ENCODE measurements at places on chromosomes 16 and 17.

DNA sequence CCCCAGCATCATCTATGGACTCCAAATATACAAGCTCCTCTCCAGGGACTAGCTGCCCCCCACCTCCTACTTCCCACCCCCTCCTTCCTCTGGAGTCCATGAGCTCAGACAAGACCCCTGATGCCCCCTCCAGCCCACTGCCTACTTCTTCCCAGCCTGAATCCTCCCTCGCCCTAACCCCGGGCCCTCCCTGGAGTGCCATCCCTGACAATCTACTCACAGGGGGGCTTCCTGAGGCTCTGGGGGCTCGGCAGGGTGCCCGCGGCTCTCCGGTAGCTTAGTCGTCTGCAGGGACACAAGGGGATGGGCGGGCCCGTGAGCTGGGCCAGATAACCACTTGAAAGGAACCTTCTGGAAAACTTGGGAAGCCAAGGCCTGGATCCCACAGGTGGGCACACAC is 15.1 kb downstream of the MPP3 start:
- no peak for DNase-seq

GRCh38 chr17:79975498-79976134 is 60.1 kb downstream of the TBC1D16 start:
- DNase-seq: no peak

DNA sequence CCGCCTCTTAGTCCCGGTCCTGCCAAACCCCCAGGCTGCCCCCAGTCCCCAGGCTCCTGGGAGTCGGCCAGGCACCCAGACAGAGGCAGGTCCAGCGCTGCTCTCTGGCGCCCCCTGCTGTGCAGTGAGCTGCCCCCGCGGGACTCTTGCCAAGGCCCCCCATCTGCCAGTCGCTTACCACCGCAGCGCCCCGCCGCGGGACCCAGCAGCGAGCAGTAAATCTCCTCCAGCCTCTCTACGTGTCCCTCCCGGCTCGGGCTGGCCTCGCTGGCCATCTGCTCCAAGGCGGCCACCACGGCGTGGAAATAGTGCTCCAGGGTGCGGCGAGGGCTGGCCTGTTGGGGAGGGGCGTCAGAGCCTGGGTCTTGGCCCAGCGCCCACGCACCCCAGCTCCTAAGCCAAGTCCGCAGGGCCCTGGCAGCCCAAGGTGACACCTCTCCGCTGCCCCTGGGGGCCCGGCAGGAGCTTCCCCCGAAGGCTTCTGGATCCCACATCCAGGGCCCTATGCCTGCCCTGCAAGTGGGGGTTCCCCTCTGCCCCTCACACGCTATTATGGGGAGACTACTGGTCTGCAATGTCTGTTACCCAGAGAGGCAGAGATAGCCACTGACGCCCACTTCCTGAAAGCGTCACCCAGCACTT is 33.7 kb upstream of the MFSD6L start:
- no peak for DNase-seq

DNA sequence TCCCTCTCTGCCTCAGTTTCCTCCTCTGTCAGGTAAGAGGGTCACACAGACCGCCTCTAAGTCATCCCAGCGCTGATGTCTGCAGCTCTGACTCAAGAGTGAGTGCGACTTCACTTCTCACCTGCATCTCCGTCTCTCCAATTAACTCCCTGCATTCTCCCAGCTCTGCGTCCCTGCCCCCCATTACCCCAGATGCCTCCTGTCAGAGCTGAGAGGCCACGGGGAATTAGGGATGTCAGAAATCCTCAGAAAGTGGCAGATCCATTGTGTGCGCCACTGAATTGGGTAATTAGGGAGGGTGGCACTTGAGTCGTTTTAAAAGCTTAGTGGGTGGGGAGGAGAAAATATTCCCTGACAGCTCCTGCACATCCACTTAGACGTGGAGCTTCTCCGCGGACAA is 885.4 kb upstream of the EEF2KMT start:
- no peak for DNase-seq

DNA sequence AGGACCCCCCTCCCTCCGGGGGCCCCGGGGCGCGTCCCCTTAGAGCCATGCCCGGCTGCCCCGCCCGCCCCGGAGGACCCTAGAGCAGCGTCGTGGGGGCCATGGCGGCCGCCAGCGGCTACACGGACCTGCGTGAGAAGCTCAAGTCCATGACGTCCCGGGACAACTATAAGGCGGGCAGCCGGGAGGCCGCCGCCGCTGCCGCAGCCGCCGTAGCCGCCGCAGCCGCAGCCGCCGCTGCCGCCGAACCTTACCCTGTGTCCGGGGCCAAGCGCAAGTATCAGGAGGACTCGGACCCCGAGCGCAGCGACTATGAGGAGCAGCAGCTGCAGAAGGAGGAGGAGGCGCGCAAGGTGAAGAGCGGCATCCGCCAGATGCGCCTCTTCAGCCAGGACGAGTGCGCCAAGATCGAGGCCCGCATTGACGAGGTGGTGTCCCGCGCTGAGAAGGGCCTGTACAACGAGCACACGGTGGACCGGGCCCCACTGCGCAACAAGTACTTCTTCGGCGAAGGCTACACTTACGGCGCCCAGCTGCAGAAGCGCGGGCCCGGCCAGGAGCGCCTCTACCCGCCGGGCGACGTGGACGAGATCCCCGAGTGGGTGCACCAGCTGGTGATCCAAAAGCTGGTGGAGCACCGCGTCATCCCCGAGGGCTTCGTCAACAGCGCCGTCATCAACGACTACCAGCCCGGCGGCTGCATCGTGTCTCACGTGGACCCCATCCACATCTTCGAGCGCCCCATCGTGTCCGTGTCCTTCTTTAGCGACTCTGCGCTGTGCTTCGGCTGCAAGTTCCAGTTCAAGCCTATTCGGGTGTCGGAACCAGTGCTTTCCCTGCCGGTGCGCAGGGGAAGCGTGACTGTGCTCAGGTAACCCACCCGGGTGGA is 759 bp downstream of the ALKBH5 start:
- DNase-seq: peak; percentile 35

DNA sequence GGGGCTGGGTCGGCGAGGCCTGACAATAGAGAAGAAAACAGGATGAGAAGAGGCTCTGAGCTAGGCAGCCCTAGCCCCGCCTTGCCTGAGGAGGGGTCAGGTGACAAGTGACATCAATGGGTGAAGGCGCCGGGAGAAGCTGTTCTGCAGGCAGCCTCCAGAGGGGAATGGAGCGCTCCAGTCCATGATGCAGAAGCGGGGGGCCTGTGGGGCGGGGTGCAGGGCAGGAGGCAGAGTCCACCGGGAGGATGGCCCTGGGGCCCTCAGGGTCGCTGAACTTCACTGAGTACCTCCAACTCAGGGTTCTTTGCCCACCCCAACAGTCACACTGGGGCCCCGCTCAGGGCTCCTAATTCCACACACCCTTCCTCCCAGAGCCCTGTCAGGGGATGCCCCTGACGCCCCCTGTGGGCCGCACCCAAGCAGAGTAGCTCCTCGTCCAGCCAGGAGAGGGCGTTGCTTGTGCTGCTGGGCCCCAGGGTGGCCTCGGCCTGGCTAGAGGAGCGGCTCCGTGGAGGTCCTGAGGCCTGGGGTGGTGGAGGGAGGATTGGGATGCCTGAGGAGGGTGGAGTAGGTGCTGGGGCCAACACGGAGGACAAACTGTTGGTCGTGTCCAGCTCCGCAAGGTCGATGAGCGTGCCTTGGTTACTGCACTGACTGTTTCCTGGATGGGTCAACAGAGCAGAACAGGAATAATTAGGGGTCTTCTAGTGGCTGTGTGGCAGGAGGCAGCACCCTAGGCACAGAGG is 20.8 kb downstream of the GGA3 start:
- no peak for DNase-seq

DNA sequence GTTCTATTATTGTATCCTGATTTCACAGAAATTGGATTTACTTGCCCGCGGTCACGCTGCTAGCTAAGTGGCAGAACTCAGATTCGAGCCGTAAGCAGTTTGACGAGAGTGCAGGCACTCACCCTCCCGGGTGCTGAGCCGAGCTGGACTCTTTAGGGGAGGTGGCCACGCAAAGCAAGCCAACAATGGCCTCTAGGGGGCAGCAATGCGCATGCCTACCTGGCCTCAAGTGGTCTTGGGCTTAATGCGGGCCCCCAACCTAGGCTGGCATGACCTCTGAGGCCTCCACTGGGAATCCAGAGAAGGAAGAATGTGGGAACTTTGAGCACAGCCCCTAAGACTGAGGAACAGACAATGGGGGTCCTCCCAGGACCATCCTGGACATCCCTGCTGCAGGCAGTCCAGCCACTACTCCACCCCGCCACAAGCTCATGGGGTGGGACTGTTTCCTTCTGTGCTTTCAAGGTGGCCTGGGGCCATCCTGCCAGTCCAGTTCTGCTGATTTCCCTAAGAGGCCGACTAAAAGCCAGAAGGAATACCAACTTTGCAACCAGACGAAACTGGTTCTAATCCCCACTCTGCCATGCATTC is 276.5 kb downstream of the XYLT1 start:
- peak; percentile 22 for DNase-seq

DNA sequence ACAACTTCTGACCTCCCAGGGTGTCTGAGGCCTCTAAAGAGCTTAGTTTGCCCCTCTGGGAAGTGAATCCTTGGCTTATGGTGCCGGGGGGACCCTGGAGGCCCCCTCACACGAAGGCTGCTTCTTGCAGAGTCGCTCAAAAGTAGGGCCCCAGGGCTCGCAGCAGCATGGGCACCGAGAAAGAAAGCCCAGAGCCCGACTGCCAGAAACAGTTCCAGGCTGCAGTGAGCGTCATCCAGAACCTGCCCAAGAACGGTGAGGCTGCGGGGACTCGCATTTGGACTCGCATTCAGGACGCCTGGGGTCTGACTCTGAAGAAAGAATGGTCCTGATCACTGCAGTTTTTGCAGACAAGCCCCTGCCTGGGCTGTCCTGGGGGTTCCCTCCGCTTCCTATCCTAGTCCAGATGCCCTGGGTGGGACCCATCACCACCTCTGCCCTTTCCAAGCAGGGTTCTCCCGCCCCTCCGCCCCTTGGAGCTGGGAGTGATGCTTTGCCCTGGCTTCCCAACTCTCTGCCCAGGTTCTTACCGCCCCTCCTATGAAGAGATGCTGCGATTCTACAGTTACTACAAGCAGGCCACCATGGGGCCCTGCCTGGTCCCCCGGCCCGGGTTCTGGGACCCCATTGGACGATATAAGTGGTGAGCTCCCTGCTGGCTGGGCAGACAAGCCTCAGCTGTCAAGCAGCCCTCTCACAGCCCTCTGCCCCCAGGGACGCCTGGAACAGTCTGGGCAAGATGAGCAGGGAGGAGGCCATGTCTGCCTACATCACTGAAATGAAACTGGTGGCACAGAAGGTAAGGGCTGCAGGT is 698 bp downstream of the ACBD4 start:
- DNase-seq: no peak

DNA sequence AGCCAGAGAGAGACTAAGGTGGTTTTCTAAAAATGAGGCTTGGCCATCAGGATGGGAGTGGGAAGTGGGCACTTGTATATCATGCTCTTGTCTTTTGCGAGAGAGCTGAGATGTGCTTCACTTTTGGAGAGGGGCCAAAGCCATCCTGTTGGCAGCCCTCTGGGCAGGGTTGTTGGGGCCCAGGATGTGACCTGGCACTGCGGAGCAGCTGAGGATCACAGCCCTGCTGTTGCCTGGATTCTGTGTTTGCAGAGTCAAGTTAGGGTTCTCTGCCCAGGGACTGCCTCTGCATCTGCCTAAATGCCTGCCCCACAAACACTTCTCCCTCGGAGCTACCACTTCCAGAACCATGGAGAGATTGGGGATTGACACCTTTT is 71.2 kb downstream of the PLD6 start:
- DNase-seq: no peak

GRCh38 chr17:77684803-77685798 is 273.4 kb upstream of the TNRC6C start:
- no peak for DNase-seq

DNA sequence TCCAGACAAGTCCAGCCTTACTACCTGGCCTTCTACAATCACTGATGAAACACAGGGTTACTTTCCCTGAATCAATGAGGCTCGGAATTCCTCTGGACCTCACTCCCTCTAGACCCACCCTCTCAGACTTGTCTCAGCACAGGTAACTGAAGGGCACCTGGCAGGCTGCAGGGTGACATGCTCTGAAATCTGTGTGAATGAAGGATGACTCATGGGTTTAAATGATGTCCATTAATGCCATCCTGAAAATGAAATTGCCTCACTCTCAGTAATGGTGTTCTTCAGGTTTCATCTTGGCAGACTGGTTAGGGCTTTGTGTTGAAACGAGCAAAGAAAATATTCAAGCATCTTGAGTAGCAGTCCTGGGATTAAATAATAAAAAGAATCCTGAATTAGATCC is 134.4 kb downstream of the MAF start:
- no peak for DNase-seq

DNA sequence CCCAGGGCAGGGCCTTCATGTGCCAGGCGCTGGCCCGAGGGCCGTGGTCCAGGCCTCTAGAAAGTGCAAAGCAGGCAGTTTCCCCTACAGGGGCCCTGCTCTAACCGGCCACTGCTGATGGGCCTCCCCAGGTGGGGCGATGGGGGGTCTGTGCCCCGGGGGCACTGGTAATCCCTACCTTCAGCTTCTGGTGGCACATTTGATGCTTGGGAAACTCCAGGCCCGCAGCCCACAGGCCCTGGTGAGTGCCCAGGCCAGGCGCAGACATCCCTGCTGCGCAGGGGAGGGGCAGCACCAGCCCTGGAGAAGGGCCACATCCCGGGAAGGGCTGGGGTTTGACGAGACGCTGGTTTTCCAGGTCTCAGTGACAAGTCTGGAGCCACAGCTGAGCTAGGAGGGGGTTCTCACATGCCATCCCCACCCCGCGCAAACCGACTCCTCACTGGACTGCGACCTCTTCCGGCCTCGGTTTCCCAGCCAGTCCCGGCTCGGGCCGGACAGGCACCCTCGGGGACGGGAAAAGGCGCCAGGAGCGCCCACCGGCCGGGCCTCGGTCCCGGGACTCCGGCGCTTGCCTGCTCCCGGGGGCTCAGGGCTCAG is 1.6 kb downstream of the DOC2B start:
- DNase-seq: no peak

- DNase-seq: no peak
Observed at GRCh38 chr16:88602091-88602490, 31.9 kb downstream of the ZC3H18 start.

DNA sequence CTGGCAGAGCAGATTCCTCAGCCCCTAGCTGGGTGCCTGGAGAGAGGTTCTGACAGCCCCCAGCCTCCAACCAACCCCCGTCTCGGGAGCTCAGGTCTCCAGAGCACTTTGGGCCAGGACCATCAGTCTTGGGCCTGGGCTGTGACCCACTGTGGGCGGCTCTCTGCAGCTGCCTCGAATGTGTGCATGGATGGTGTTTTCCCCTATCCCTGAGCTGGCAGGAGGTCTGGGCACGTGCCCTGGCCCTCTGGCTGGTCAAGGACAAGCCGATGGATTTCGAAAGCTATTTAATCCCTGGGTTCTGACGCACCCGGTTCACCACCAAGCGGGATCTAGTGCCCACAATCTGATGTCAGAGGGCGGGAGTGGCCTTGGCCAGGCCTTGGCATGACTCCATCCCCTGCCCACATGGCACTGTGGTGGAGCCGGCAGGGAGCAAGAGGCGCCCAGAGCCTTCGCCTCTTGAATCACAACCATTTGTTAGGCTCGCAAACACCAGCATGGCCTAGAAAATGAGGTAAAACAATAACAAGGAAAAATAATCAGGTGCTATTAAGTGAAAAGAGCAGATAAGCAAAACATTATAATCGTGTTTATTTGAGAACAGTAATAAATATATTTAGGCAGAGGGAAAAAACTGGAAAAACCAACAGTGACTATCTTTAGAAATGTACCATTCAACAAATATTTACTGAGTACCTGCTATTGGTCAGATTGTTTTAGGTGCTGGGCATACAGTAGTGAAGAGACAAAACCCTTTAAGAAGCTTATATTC is 69.3 kb upstream of the TOB1 start:
- DNase-seq: no peak
